ENCODE measurements at places on chromosomes 3 and 15.

DNA sequence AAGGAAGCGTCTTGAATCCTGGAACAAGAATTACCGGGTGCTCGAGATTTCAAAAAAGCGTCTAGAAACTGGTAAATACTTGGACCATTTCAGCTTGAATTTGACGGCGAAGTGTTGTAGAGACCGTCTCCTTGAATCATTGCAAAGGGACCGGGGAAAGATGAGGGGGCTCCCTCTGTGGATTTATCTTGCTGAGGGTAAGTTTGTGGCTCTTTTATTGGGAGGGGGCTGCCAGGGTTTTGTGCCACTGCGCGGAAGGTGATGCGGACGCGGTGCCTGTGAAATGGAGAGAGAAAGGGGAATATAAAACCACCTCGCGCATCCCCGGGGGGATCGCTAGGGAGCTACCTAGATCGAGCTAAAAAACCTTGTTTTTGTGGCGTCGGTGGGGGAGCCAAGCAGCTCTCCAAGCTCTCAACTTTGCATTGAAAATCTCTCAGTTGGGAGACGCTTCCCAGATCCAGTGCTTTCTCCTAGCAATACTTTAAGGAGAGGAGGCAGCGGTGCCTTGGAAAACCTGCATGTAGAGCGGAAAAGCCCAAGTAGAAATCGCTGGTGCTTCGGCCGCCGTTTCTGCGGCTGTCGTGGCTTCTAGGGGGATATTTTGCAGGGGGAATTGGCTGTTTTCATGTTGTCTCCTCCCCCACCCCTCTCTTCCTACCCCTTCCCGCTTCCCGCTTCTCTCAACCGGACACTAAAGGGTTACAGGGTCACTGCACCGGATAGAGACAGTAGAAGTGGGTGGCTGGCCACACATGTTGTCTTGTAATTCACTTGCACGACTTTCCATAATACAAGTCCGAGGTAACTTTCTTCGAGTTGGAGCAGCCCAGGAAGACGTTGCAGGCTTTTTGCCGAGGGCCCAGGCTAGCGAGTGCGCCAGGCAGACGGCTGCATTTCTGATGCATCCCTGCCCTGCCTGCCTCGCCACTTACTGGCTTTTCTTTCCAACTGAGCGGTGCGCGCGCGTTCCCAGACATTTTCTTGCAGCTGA is 187.6 kb downstream of the NLGN1 start:
- DNase-seq = peak; percentile 79

GRCh38 chr3:14452740-14453710 is 50.6 kb downstream of the SLC6A6 start:
- DNase-seq = peak; percentile 89

DNA sequence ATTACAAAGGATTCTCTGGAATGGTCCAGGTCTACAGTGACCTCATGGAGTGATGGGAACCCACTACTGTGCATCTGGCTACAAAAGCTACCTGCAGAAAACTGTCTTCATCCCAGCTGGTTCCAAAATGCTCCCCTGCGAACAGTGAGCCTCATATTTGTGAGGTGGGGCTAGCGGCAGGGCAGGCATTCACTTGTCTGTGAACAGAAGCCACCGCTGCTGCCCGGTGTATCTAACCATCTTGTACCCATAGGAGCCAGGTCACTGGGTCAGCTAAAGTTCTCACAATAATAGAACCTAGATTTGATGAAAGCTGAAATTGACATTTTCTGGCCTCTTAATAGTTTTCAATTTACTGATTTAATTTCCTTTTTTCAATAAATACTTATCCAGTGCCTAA is 150.7 kb downstream of the KLF13 start:
- DNase-seq = no peak

- DNase-seq = no peak
Measured at GRCh38 chr3:153614563-153614962, 452.5 kb downstream of the RAP2B start.

DNA sequence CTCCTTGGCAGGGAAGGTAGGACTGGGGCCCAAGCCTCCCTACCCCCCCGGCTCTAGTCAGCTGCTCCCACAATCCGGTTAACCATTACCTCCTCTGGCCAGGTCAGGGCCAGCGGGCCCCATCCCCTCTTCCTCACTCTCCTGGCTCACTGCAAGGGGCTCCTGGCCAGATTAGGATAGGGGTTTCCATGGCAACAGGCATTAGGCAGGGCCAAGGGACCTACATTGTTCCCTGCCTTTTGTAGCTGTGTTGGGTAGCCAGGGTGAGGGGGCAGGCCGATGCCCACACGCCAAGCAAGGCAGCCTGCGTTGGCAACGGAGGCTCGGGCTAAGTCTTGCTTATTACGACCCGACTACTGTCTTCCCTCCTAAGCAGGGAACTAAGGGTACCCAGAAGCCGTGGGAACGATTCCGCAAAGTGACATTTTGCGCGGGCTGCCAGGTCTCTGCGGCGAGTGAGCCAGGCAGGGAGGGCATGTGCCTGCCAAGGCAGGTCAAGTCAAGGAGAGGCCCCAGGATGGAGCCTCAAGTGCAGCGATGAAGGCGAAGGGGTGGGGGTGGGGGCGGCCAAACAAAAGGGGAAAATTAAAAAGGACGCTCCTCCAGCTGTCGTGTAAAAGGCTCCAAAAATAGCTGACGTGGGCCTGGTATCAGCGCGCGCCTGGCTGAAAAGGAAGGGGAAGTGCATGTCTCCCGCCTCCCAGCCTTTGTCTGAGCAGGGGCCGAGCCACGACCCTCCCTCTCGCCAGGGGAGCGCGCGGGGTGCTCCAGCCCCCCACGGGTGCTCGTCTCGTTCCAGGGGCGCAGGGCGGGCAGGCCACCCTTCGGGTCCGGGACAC is 919 bp downstream of the IDH2 start:
- no peak for DNase-seq

- no peak for DNase-seq
Measured at GRCh38 chr15:86935841-86936240, 856.2 kb downstream of the AGBL1 start.

- peak; percentile 89 for DNase-seq
Measured at GRCh38 chr15:57527382-57528091, 64.2 kb upstream of the MYZAP start.

GRCh38 chr3:112002096-112002971 is 3.6 kb downstream of the TAGLN3 start:
- no peak for DNase-seq

DNA sequence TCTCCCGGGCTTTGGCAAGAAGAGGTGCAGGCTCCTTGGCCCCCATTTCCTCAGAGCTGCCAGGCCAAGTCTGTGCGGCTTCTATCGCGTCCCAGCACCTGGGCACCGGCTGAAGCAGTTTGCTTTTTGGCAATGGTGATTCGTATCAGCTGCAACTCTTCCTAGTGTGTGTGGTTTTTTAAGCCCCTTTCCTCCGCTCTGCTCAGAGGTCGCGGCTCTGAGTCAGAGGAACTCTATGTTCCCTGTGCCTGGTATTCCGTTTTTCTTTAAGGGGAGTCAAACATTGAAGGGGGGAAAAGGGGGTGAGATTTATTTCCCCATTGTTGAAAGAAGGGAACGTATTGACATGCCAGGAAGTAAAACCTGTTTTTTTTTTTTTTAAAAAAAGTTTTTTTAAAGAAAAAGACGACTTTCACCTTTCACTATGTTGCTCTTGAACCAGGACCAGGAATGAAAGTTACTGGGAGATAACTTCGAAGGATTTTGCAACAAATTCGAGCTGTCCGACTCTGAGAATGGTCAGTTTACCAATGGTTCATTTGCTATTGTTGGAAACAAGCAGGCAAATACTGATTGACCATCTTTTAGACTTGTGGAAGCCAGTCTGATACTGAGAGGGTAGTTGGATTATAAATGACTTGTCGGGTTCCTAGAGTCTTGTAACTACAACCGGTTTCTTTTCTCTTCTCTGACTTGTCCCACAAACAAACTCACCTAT is 1.1 kb downstream of the ARMC8 start:
- DNase-seq = no peak

DNA sequence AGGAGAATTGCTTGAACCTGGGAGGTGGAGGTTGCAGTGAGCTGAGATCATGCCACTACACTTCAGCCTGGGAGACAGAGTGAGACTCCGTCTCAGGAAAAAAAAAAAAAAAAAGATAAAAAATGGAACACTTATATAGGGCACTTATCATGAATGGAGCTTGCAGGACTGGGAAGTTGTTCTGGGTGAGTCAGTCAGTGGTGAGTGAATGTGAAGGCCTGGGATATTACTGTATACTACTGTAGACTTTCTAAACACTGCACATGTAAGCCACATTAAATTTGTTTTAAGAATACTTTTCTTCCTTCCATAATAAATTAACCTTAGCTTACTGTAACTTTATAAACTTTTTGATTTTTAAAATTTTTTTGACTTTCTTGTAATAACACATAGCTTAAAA is 59.8 kb downstream of the SFMBT1 start:
- no peak for DNase-seq

DNA sequence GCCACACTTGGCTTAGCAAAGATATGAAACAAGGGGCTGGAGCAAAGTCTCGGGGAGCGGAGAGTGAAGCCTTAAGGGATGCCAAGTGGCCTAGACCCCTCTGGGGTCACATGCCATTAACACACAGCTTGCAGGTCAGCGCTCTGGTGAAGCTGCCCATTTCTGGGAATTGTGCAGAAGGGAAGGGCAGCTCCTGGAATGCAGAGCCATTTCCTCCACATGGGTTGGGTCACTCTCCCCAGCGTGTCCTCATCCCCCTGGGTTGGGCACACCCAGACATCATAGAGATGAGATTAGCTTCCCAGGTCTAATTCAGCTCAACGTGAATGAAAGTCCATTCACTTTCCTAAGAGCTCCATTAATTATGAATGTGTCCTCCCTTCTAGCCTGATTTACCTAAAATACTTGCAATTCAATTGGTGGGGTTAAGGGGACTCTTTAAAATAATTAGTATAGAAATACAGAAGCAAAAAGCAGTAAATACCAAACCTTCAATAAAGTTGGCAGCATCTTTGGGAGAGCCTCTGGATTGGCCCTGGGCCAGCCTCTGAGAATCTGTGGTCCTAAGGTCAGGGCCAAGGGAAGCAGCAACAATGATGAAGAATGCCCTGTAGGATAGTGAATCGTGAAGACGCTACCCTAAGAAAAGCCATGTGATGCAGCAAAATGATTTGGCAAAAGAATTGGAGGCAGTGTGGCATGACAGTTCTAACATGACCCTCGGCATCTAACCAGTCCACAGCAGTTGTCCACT is 17.8 kb downstream of the MRAS start:
- no peak for DNase-seq

DNA sequence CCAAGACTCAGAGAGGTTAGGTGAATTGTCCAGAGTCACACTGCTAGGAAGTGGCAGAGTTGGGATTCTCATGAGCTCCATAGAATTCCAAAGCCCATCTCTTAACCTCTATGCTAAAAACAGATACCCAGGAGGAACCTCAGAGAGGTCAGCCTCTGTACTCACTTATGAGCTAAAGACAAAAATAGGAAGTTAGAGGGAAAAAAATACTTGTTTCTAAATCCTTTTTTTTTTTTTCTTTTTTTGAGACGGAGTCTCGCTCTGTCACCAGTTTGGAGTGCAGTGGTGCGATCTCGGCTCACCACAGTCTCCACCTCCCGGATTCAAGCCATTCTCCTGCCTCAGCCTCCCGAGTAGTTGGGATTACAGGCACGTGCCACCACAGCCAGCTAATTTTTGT is 31.4 kb downstream of the FSD2 start:
- DNase-seq = no peak

Data from SHP77 (cell line).